Activated CD8-positive, alpha-beta T cell treated with anti-CD3 and anti-CD28 coated beads, Interleukin-2, amount 10 ng/mL, durations not matched to agents 7 days and 5 days (primary cell): ENCODE measurements at places on chromosomes 3 and 15. TPM values are rescaled to one million over a fixed set of nuclear protein-coding genes. Genes with fewer than 3 reads are reported as not detected.

- DNase-seq: no peak
These were observed 109.8 kb upstream of the C3orf80 start for GRCh38 chr3:160115387-160115786.

DNA sequence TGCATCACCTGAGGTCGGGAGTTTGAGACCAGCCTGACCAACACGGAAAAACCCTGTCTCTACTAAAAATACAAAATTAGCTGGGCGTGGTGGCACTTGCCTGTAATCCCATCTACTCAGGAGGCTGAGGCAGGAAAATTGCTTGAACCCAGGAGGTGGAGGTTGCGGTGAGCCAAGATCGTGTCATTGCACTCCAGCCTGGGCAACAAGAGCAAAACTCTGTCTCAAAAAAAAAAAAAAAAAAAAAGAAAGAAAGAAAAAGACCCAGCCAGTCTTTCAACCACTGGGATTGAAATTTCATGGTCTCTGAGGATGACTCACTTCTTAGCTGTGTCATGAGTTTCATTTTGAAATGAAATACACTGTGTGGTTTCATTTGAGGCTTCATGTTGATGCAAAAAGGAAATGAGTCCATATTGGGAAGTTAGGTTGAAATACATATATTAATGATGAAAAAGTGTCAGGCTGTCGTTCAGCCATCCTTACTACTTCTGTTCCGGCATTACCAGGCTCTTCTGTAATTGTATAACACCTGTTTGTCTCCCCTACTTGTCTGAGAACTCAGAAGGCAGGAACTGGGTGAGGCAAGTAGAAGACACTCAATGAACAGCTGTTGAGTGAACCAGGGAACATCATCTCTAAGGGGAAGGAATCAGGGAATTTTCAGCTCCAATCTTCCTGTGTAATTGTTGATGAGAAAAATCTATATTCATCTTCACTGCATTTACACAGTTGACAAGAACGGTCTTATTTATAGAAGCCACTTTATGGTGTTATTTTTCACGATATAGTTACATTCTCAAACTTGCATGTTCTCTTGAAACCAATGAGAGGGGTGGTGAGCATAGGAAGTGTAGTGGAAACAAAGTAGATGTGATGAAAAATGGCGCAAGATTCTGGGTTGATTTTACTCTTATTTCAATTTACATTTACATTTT, 87.4 kb downstream of the NFKBIZ start:
- no peak for DNase-seq

Gene GABRR3
- not detected for total RNA-seq

GRCh38 chr3:45535665-45536064, 58.9 kb upstream of the LIMD1 start:
- no peak for DNase-seq

- DNase-seq: no peak
These were observed 18.0 kb upstream of the SLTM start for GRCh38 chr15:58951388-58952007.
